ENCODE measurements at places on chromosomes 2 and 18.
A peak's percentile ranks its signal among the peaks of the same experiment; 100 is the strongest.

DNA sequence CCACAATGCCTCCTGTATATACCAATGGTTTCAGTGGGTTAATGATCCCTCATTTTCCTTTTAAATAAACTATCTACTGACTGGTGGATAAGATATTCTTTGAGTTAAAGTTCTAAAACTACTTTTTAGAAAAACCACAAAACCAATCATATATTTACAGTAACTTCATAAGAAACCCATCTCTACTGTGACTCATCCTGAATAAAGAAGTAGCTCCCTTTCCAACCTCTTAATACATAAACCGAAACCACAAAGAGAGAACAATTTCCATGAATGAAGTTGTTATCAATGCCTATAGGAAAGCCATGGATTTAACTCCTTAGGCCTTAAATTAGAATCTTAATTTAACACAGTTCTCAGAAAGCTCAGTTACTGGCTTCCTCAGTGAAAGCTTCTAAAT is 227.0 kb upstream of the SMAD7 start:
- peak; percentile 7 for DNase-seq

DNA sequence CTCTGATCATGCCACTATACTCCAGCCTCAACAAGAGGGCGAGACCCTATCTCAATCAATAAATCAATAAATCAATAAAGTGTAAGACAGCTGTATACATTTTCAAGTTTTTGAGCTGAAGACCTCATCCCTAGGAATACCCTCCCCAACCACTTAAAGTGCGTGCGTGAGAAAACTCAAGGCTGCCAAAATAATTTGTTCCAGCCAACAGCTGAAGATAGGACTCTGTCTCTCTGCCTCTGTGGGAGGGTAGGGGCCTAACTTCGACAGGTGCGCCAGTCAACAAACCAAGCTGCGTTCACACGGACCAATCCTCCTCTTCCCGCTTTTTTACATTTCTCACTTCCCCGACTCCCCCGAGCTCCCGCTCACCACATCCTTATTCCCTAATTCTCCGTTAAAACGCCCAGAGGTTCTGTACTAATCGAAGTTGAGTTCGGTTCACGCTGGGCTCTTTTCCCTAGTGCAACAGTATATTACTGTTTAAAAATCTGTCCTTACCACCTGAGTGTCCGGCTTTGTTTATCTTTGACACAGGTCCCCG is 618 bp downstream of the POLR2D start:
- DNase-seq = no peak

- peak; percentile 99 for DNase-seq
These were observed 45.1 kb upstream of the SERTAD2 start for GRCh38 chr2:64698668-64699444.

DNA sequence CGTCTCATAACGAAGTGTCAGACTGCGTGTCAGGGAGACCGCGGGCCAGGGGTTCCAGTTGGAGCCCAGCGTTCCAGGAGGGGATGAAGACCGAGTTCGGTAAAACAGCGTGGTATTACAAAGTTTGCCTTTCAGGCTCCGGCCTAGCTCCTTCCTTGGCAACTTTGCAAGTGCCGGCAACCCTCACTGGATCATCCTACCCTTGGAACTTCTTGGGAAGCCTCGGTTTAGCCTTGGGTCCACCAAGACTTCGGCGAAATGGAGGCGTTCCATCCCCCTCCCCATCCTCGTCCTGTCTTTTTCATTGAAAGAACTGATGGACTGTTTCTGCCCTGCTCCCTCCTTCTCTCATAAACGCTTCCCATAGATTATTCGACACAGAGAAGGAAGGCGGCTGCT is 10.4 kb upstream of the SKOR2 start:
- DNase-seq = no peak

- no peak for DNase-seq
These were observed 76.4 kb downstream of the TANC1 start for GRCh38 chr2:159044804-159045286.

DNA sequence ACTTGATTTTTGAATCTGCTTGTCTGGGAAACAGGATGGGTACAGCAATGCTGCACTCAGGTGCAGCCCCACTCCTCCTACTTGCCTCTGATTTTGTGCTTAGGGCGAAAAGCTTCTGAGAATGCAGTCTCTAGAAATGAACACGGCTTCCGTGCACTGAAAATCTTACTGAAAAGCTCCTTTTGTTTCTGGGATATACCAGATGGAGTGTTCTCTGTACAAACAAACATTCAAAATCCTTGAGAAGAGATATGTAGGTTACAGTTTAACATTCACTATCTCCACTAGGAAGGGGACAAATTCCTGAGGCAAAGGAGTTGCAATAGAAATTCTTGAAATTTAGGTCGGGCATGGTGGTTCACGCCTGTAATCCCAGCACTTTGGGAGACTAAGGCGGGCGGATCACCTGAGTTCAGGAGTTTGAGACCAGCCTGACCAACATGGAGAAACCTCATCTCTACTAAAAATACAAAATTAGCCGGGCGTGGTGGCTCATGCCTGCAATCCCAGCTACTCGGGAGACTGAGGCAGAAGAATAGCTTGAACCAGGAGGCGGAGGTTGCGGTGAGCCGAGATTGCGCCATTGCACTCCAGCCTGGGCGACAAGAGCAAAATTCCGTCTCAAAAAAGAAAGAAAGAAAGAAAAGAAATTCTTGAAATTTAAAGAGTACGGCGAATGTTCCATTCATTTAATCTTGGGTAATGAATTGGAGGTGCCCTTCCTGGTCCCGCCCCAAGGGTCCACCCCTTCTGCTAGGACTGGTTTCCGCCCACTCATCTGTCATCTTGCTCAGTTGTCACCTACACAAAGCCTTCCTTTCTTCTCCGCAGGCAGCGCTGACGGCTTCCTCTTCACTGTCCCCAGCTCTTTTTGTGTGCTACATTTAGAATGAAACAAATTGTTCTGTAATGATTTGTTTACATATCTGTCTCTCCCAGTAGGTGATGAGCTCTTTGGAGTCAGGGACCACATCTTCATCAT is 92.4 kb downstream of the SOCS6 start:
- DNase-seq = peak; percentile 33

DNA sequence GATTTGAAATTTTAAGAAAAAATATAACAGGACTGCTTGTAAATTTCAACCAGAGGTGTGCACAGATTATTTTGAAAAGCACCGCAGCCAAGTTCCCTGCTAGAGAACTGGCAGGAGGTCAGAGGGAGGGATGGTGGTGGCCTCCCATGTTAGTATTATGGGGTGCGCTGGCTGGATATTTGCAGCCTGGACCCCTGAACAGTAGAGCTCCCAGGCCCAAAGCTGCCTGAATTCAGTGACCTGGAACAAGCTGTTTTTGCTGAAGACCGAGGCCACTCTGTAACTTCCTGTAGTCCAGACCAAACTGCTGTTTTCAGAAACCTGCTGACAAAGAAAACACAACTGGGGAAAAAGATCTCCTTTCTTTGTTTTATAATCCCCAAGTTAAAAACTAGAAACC is 314.3 kb downstream of the TNS1 start:
- DNase-seq = no peak
